Large intestine (tissue), 12 donors: ENCODE measurements at places on chromosomes 4 and X.

GRCh38 chrX:100863326-100863864 lies 10.8 kb downstream of the NOX1 start:
- peak; percentile 15 for DNase-seq

DNA sequence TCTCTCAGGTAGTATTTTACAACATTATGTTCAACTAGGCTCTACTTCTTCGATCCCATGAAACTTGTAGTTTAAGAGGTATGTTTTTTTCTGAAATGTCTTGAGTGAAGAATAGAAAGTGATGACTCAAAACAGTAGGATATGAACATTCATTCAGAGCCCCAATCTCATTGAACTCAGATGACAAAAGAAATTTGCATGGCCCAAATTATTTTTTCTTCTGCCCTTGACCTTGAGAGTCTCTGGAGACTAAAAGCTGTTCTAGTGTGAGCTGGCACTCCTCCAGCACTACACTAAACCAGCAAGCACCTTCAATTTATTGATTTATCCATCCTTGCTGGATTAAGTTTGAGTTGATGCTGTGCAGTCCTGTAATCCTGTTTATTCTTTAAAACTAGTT lies 4.0 kb downstream of the DCLK2 start:
- DNase-seq, result no peak

DNA sequence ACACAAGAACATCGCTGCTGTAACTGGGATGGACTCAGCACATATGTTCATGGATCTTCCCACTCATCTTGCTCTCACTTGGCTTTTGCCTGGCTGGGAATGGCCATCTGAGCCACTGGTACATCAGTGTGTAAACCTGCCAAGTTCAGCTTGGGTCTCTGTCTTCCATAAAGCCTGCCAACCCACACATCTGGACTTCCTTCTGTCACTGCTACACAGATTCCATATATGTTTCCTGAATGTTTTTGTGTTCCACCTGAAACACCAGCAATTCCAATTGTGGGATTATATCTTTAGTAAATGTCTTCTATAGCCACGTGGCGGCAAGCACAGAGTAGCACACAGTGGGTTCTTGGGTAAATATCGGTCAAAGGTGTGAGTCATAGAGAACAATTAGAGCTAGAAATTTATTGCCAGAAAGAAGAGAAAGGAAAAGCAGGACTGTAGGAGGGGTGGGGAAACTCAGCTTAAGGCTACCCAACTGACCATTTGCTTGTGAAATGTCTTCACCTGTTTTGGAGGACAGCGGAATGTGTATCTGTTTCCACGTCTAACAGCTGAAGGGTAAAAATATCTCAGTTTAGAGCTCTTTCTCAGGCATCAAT lies 125.9 kb downstream of the MFAP3L start:
- DNase-seq, result no peak

DNA sequence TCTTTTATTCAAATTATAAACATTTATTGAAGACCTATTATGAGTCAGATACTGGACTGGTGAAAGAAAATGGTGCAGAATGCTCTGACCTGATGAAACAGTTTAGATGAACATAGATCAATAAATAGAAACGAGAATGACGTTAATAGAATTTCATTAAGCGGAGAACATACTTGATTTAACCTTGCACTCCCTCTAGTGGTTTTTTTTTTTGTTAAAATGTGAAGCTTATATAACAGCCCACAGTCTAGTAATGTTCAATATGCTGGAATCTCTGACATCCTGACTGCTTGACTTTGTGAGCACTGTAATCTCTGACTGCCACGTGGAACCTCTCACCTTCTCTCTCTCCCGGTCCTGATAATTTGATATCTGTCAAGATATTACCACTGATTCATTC lies 32.3 kb downstream of the HDAC8 start:
- no peak for DNase-seq

GRCh38 chrX:38293741-38294140 lies 33.6 kb downstream of the RPGR start:
- DNase-seq, result no peak

DNA sequence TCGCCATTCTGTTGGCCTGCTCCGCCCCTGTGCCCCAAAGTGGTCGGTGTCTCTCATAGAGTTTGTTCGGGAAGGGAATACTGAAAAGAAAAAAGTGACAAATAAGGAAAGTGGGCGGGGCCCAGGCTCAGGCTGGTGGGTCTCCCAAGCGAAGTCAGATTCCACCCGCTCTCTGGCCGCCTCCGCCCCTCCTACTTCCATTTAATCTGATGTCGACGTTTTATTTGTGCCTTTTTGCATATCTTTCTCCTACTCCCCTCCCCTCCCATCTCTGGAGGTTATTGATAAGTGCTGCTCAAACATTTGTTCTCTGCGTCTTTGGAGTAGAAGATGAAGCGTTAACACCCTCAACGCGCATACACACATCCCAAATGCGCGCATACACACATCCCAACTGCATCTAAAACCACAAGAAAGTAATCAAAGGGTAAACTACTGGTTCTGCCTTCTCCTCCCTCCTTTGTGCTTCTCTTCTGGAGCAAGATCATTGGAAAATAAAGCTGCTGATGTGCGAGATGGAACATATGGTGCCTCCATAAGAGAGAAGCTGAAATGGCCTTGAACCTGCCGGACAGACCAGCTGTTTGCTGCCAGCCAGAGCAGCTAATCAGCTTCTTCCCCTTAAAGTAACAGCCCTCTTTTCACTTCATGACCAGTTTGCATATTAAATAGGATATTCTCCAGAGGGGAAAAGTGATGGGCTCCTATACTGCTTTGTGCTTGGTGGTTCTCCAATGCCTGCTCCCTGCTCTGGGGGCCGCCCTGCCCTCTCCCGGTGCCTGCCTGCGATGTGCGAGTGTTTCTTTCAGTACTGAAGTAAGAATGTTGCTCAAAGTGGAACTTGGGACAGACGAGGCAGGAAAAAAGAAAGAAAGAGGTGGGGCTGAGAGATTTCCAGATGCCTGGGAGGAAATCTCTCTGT lies 3.1 kb downstream of the MAMLD1 start:
- no peak for DNase-seq

DNA sequence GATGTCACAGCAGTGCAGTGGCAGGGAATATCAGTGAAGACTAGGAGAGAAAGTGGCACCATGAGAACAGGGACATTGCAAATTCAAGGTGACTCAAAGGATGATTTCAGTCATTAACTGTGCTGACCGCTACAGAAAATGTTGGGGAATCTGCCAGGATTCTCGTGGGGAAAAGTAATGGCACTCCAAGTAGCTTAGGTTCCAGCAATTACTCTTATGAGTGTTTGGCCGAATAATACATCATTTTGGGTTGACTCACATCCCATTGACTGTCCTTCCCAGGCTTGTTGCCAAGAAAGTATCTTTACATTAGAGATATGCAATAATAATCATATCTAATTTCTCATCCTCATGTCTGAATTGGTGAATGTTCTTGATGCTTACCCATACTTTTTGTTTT lies 1411.1 kb upstream of the PCDH7 start:
- no peak for DNase-seq

GRCh38 chr4:78776729-78777575 lies 802 bp downstream of the BMP2K start:
- DNase-seq, result peak; percentile 67

DNA sequence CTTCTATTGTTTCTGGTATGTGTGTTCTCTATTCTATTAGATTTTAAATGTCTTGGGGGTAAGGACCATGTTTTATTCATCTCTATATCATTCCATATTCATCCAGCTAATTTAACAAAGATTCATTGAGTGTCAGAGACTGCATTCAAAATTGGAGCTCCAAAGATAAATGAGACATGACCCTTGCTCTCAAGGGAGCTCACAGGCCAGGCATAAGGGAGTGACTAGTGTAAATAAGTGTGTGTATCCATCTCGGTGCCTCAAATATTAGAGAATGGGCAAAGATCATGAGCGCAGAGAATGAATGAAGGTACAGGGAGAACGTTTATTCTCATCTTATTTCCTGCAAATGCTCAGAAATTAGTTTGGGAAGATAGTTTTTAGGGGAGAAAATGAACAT lies 150.1 kb upstream of the CASK start:
- peak; percentile 73 for DNase-seq

DNA sequence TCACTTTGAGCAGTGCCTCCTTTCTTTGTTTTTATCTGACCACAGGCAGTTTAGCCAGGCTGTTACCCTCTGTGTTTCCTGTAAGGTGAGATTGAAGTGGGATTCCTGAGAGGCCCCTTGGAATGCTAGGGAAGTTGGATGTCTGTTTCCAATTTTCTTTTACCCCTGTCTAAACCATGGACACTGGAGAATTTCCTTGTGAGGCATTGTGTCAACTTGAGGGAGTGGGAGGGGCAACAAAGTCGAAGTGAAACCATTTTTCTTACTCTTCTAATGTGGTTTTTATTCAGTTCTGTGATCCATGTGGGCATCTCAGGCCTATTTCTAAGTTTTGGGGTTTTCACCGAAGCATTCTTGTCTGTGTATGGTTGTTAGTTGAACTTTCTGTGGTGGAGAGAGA lies 296.1 kb upstream of the UGT8 start:
- no peak for DNase-seq

GRCh38 chr4:69858690-69859089 lies 1.3 kb downstream of the SULT1E1 start:
- DNase-seq, result peak; percentile 80

DNA sequence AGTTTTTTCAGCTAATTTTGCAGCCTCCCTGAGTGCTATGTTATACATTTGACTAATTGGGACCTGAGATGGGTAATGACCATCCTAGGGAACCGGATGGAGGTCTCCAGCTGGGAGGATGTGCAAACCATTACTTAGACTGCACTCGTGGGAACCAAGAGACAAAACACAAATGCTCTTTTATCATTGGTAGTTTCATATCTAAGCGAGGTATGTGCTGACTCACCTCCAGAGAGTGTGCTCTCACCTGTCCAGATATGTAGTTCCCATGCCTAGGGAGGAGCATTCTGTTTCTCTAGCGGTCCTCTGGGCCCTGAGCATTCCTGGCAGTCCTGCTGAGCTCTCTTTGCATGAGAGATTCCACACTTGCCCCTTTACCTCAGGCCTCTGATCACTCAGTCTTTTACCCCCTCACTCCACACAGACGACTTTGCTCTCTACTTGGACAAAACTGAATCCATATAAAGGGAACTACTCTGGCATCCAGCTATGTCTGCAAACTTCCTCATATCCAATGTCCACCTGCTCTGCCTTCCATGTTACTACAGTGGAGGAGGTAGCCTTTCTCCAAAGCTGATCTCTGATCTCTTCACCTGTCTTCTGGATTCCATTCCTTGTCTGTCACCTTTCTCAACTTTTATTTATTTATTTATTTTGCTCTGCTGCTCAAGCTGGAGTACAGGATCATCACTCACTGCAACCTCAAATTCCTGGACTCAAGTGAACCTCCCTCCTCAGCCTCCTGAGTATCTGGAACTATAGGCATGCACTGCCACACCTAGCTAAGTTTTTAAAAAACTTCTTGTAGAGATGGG lies 88.4 kb downstream of the LRP2BP start:
- no peak for DNase-seq

DNA sequence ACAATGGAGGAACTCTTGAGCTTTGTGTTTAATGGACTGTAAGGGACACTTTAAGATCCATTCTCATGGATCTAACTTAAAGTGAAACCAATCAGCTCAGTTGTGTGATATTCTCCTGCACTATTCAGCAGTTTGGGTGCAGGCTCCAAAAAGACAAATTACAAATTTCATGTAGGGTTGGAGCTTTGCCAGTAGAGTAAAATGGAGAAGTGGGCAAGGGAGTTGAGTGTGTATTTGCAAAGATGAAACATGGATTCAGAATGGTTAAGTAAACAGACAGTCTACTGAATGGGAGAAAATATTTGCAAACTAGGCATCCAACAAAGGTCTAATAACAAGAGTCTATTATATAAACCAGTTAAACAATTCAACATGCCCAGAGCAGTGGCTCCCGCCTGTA lies 21.2 kb upstream of the MID2 start:
- DNase-seq, result no peak

DNA sequence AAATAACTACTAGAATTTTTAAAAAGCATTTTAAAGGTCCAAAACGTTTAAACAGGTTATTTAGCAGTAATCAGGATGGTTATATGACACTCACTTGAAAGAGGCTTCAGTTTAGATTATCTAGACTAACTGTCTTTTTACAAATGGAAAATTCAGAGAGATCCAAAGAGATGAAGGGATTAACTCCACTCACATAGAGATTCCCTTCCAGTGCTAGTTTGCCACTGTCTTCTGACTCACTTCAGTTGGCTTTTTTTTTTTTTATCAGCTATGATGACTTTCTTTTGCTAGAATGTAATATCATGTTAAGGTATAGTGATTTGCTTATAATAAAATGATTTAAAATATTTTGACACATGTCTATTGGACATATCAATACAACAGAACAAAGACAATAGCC lies 43.8 kb downstream of the GALNT7 start:
- no peak for DNase-seq

- no peak for DNase-seq
Observed at GRCh38 chrX:110056419-110056818, 53.5 kb downstream of the TMEM164 start.

- DNase-seq, result no peak
Observed at GRCh38 chrX:22746081-22746480, 253.7 kb upstream of the DDX53 start.

DNA sequence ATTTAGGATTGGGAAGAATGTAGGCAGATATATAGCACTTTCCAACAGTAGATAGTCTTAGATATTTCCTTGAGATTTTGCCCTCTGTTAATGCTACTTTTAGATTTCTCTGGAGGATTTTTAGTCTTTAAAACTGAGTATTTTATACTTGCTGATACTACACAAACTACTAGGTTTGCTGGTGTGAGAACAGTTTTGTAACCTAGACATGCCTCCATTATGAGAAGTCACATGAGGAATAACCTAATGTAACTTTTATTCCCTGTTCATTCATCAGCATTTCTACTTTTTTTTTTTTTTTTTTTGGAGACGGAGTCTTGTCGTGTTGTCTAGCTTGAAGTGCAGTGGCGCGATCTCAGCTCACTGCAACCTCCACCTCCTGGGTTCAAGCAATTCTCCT lies 137.2 kb downstream of the RAPGEF2 start:
- DNase-seq, result no peak

GRCh38 chrX:150769408-150769807 lies 76.2 kb downstream of the MTMR1 start:
- no peak for DNase-seq

DNA sequence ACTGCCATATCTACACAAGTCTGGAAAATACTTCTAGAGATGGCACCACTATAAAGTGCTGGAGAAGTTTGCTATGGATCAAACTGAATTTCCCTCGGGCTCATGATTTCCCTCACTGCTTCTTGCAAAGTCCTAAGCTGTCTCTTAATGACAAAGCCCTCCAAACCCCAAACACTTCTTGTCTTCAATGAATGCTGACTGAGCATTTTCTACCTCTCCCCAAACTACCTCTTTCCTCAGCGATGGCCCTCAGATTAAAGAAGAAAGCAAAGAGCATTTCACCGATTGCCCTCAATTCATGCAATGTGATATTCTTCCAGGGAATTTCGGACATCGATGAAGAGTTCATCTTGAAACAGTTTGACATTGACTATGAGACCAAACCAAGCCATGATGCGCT lies 19.7 kb downstream of the FAM47E start:
- no peak for DNase-seq

DNA sequence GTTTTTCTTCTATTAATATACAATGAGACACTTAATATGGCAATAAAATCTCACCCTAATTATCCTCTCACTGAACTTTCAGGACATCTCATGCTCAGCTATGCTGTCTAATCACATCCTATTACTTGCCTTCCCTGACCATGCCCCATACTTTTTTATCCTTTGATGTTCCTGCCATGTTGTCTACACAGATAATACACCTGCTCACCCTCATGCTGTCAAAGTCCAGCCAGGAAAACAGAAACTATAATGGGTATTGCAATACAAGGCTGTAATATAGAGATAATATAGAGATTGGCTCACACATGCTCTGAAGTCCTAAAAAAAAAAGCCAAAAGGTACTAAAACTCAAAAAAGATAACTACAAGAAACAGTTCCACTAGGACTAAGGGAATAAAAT lies 305.4 kb downstream of the PRDM5 start:
- peak; percentile 80 for DNase-seq
